ENCODE measurements at places on chromosomes 3 and 15. TPM values are rescaled to one million over a fixed set of nuclear protein-coding genes. Genes with fewer than 3 reads are reported as not detected.

Gene CPA3
- total RNA-seq, result not detected

Gene MYO1E
- total RNA-seq, result 104 TPM

Gene RTP1
- total RNA-seq, result not detected

Gene APOD
- total RNA-seq, result not detected

Gene SLC22A13
- total RNA-seq, result not detected

Gene P3H2
- total RNA-seq, result 185 TPM

DNA sequence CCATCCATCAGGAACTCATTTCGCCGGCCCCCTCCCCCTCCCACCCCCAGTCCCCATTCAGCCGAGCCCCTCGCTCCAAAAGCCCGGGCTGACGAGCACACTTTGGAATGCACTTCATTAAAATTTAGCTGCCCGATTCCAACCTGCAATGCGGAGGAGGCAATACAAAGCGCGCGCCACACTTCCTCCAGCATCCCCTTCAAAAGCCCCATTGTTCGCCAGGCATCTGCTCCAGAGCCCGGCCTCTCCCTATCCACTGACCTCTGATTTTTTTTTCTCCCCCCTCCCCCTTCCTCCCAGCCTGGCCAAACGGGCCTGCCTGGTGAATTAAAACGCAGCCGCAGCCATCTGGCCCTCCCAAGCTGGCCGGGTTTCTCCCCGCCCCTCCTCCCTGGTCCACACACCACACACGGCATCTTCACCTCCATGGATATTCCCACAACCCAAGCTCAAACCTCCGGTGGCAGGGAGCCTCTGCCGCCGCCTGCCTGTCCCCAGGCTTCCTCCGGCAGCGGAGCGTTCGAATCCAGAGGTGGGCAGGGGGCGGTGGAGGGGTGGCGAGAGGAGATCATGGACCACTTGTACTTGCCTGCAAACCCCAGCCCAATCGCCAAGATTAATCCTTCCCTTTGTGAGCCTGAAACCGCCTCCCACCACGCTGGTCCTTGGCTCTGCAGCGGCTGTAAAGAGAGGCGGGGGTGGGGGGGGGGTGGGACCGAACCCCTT, 441.3 kb downstream of the MAGI1 start:
- DNase-seq, result no peak

GRCh38 chr15:39565851-39566250, 15.0 kb upstream of the THBS1 start:
- DNase-seq, result no peak

DNA sequence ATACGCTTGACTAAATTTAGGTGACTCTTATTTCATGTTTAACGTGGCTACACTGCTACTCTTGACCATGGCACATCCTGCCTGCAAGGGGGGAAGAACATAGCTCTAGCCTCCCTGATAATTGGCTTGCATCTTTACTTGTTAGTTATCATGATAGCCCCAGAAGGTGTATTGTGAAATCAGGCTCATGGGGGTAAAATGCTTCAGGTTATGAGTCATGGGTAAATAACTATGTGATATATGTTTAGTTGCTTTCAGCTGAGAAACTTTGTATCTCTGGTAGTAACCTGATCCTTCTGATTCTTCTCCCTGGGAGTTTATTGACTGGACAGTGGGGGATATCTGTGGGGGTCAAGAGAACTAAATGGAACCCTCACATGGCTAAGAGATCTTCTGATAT, 660.8 kb upstream of the UBE2E2 start:
- no peak for DNase-seq

- DNase-seq, result no peak
Observed at GRCh38 chr3:195859846-195860411, 48.2 kb upstream of the MUC4 start.

DNA sequence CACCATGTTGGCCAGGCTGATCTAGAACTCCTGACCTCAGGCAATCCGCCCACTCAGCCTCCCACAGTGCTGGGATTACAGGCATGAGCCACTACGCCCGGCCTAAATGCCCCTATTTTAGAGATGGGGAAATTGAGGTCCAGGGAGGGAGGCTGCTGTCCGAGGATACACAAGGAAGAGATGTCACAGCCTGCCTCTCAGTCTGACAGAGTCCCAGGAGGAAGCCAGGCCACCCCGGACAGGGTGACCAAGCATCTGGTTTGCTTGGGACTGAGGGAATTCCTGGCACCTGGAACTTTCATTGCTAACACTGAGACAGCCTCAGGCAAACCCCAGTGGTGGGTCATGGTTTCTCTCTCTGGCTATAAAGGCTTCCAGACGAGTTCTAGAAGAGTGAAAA, 30.6 kb upstream of the ADAMTS7 start:
- no peak for DNase-seq

DNA sequence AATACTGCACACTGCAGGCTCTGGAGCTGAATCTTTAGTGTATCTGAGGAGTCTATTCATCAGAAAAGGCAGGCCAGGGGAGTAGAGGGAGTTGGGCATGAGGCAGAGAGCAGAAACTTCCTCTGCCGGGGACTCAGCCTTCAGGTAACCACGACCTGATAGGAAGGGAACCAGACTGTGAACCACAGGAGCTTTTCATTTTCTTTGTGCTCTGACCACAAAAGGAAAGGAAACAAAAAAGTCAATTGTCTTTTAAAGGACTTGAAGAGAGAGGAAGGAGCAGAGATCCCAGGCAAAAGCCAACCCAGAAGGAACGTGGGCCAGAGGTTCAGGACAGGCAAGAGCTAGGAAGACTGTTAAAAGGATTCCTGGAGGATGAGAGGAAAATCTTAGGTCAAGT, 573.3 kb downstream of the EPHB1 start:
- DNase-seq, result no peak

GRCh38 chr3:110248666-110249065, 823.0 kb upstream of the NECTIN3 start:
- no peak for DNase-seq

DNA sequence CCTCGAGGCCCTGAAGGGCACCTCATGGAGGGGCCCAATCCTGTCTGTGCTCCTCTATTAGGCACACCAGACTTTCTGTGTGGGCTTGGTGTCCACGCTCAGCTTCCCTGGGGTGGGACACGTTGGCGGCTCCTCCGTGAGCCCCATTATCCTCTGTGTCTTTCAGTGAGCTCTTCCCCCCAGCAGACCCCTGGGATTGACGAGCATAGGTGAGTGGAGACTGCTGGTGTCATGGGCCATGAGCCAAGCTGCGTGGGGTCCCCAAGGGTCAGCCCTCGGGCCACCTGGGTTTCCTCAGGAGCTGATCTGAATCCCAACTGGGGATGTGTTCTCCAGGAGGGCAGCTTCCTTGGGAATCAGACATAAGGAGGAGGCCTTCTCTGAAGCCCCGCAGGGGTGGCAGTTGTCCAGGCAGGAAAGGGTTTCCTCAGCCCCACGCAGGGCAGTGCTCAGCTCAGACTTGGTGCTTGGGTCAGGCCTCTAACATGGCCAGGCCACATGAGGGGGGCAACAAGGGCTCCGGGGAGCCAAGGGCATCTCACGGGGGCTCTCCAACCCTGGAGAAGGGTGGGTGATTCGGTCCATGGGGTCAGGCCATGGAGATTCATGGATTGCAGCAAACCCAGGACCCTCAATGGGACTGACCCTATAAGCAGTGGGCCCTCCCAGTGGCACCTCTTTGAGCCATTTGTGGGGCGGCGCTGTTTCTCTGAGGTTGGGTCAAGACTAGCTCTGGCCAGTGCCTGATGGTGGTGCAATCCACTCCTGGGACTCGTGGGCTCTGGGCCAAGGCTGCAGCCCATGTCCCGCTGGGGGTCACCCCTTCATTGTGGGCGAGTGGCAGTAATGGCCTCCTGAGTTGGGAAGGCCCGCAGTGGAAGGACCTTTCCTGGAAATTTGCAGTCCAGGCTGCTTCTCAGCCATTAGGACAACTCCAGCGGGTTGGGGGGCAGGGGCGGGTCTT, 222.5 kb downstream of the SNRPN start:
- DNase-seq, result no peak

- no peak for DNase-seq
Observed at GRCh38 chr15:45023659-45024225, 747 bp downstream of the SORD start.

DNA sequence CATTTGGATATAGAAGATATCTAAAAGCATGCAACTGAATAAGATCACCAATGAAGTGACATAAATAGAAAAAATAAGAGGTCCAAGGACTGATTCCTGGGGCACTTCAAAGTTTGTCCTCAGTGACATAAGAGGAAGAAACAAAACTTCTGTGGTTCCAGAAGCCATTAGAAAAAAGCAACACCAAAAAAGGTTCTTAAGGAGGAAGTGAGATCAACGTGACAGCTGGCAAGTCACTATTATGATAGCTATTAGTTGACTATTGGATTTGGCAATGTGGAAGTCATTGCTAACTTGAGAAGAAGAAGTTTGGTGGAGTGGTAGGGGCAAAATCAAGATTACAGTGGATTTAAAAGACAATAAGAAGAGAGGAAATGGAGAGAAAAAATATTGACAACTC, 1098.3 kb downstream of the NAALADL2 start:
- DNase-seq, result no peak

GRCh38 chr3:94146455-94146854, 83.6 kb downstream of the NSUN3 start:
- DNase-seq, result no peak

GRCh38 chr3:97131476-97131875, 317.1 kb downstream of the EPHA6 start:
- no peak for DNase-seq

DNA sequence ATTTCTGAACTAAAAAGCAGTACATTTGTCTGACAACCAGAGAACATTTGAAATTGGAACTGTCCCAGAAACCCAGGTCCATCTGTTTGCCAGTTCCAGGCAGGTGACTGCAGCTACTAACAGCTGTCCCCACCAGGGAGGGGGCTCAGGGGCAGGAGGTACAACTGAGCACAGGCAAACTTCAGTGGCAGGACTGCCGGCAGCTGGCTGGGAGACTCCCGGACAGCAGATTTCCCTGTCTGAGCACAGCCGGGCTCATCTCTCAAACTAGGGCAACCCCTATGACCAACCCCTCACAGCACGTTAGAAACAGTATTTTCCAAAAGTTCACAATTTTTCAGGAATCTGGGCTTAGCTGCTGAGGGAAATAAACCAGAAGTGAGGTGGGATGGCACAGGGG, 88.8 kb downstream of the MEGF11 start:
- DNase-seq, result no peak

DNA sequence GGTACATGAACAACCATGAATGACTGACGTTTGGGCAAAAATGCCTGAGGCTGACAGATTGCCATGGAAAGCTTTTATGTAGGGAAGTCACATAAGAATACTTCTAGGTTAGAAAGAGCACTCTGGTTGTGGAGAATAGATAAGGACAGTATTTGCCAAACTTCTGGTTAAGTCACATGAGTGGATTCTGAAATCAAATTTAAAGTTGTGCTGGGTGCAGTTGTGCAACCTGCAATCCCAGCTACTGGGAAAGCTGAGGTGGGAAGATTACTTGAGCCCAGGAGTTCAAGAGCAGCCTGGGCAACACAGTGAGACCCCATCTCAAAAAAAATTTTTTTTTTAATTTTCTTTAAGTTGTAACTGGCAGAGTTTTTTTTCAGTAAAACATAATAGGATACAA, 7.2 kb upstream of the ZNF148 start:
- DNase-seq, result no peak

DNA sequence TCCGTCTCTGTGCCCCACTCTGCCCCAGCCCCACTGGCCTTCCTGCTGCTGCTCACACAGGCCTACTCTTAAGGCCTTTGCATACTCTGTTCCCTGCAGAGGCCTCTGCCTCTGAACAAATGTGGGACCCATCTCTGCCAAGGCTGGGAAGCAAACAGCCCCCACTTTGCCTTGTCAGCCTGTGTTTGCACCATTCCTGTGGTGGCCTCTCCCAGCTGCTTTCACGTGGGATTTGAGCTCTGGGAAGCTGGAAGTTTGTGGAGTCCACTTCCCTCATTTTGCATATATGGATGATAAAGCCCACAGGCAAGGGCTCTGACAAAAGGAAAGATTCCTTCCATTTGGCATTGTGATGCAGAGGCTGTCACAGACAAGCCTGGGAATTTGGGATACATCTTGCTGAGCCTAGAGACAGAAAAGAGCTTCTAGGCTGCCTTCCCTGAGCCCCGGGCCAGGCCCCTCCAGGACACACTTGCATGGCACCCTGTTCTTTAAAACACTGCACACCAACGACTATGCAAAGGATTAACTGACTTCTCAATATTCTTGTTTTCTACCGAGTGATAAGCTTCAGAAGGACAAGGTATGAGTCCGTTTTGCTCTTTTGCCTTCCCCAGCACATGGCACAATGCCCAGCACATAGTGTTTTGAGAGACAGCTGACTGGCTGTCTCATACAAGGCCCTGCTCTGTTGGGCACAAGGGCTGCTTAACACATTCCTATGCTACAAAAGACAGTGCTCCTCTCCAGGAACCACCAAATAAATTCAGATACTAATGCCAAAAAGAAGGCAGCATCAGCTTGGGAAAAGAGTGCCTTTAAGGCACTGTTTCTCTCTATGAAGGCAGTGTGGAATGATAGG, 120.7 kb upstream of the TOPAZ1 start:
- DNase-seq, result no peak

- no peak for DNase-seq
Observed at GRCh38 chr3:190319660-190320059, 2.6 kb downstream of the CLDN1 start.

- DNase-seq, result no peak
Observed at GRCh38 chr3:104291878-104292277, 1074.8 kb upstream of the ALCAM start.

GRCh38 chr15:57223345-57223744, 153.0 kb upstream of the CGNL1 start:
- no peak for DNase-seq

DNA sequence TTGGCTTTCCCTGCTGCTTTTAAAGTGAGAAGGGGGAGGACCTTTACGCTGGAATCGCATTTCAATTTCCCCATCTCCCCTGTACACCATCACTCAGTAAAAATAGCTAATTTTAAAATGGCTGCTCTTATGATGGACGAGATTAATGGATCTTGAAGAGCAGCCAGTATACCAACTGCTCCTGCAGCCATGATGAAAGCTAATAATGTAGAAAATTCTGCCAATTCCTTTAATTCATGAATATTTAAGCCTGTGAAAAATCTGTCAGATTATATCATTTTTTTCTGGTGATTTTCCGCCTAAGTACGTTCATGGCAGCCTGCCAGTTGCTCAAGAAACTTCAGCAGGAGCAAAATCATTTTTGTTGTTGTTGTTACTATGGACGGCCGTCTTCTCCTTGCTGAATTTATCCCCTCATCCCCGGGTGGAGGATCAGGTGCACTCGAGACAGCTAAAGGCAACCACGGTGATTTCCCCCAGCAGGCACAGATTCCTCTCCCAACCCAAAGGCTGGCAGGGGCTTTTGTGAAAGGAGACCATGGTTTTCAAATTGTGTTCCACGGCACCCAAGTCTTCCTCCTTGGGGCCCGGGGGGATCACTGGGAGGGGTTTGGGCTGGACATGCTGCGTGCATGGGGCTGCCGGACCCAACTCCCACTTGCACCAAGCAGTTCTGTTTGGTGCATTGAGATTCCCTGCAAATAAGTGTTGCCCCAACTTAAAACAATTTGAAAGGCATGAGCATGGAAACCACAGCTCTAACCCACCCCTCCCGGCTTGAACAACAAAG, 289.6 kb downstream of the UACA start:
- DNase-seq, result no peak

GRCh38 chr15:101049856-101050622, 130.9 kb downstream of the LRRK1 start:
- no peak for DNase-seq

- DNase-seq, result no peak
Observed at GRCh38 chr3:42764115-42764514, 8.9 kb downstream of the CCDC13 start.

GRCh38 chr3:118991775-118992174, 42.9 kb downstream of the IGSF11 start:
- DNase-seq, result no peak

Measured in Caki2 (cell line).